CD4-positive, alpha-beta T cell treated with Interferon alpha-2 for 1 hour (primary cell): ENCODE measurements at places on chromosomes 16 and 17.

- DNase-seq, result peak; percentile 10
These were observed 339.8 kb upstream of the PSMD7 start for GRCh38 chr16:73956587-73957494.

GRCh38 chr17:78485290-78486168, 91.7 kb downstream of the DNAH17 start:
- DNase-seq, result no peak

DNA sequence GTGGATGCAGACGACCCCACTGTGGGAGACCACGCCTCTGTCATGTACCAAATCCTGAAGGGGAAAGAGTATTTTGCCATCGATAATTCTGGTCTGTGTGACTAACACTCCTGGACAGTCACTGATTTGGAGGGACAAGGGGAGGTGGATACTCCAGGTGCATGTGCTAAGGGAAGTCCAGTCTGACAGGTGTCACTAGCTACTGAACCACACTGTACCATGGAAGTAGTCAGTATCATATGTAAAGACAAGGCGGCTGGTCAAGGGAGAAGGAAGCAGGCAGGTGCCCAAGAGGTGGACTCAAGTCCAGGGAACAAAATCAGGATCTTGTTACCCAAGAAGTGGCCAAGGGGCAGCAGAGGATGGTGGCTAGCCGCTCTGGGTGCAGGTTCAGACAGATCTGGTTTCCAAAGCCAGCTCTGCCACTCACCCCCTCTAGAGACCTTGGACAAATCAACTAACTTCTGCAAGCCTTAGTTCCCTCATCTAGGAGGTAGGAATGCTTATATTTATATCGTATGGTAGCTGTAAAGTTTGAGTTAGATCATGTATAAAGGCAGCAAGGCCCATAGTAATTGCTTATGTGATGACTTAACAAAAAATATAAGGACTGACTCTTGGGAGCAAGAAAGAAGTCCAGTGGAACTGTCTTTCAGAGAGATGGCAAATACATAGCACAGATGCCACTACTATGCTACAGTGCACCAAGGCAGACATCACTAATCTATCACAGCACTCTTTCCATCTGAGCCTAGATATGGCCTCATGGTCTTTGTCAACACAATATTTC, 22.1 kb downstream of the CDH5 start:
- DNase-seq, result no peak

GRCh38 chr16:14097182-14097959, 26.3 kb downstream of the MRTFB start:
- no peak for DNase-seq

DNA sequence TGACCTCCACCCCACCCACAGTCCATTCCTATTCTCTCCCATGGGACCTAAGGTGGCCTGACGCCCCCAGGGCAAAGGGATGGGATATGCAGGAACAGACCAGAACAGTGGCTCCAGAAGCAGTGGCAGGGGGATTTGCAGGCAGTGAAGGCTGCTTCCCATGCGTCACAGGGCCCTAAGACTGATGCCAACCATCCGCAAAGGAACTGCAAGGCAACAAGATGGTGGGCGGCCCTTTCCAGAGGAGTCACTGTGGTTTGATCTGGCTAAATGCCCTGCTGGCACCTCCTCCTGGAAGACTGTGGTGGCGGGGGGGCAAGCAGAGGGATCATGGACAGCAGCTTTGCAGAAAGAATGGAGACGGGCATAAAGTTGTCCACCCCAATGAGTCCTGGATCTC, 4.4 kb upstream of the SLC39A11 start:
- DNase-seq, result no peak

- DNase-seq, result no peak
These were observed 479.0 kb downstream of the XYLT1 start for GRCh38 chr16:16991711-16992110.

- no peak for DNase-seq
These were observed 86.3 kb downstream of the SPECC1 start for GRCh38 chr17:20095336-20096080.

GRCh38 chr17:82931699-82932517, 92.1 kb upstream of the ZNF750 start:
- DNase-seq, result no peak

GRCh38 chr17:6505425-6506142, 50.8 kb downstream of the PITPNM3 start:
- DNase-seq, result no peak

DNA sequence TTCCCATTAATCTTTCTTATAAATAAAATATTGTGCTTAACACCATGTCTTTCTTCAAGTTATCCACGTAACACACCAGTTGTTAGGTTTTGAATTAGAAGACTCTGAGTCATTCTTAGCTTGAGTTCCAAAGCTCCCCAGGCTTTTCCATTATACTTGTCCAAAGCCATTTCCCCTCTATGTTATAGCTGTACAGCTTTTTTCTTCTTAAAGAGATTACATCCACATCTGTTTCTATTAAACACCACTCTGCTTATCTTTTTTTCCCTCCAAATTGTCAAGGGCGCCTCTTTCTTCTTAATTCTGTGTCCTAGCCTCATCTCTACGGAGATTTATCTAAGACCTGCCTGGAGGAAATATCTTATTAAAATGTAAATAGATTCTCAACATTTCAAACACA, 139.4 kb upstream of the CPHXL start:
- no peak for DNase-seq

- no peak for DNase-seq
These were observed 36.8 kb upstream of the DYNLL2 start for GRCh38 chr17:58046239-58047094.

GRCh38 chr16:85327731-85328675, 215.7 kb upstream of the CIBAR2 start:
- DNase-seq, result no peak

GRCh38 chr16:19348578-19349315, 63.2 kb downstream of the CLEC19A start:
- DNase-seq, result no peak

GRCh38 chr17:36845916-36846315, 91.4 kb upstream of the LHX1 start:
- DNase-seq, result no peak

GRCh38 chr17:79577485-79578187, 33.2 kb downstream of the RBFOX3 start:
- no peak for DNase-seq

DNA sequence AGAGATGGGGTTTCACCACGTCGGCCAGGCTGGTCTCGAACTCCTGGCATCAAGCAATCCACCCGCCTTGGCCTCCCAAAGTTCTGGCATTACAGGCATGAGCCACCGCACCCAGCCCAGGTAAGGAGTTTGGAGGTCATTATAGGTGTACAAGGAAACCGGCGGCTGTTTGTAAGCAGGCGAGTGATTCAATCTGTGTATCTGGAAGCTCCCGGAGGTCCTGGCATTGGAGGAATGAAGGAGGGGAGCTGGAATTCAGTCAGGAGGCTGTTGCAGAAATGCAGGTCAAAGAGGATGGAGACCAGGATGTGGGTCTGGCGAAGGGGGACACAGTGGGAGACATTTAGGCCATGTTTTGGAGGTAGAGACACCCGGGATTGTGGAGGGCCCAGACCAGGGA, 18.8 kb downstream of the CDC42EP4 start:
- no peak for DNase-seq

DNA sequence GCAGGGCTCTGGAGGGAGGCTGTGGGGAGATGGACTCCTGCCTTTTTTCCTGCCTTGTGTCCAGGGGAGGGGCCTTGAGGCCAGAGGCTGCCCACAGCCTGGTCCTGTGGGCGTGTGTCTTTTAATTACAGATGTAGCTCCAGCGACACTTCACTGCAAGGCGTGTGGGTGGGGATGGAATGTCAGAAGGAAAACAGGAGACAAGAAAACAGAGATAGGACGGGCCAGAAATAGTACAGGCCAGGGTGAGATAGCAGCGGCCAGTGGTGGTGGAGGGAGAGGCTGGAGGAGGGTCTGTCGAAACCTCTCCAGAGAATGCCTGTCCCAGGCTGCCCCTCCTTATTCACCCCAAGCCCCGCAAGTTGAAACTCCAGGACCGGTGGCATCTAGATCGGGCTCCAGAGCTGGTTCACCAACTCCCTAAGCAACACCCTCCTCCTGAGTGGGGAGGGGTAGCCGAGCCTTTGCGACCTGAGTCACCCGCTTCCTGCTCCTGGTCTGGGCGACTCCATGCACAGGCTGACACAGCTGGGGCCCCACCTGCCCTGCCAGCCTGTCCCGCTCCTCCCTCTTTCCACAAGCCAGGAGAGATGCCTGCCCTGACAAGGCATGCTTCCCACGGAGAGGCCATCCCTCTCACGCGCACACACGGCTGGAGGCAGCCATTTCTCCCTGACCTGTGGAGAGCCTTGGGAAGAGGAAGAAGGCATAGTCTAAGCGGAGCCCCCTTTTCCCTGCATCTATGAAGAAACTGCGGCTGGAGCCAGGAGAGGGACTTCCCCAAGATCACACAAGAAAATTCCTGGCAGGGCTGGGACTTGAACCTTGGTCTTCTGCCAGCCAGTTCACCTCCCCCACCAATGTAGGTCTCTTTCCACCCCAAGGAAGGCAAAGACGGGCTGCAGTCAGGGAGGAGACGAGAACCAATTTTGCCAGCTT, 6.6 kb upstream of the JUP start:
- DNase-seq, result no peak

DNA sequence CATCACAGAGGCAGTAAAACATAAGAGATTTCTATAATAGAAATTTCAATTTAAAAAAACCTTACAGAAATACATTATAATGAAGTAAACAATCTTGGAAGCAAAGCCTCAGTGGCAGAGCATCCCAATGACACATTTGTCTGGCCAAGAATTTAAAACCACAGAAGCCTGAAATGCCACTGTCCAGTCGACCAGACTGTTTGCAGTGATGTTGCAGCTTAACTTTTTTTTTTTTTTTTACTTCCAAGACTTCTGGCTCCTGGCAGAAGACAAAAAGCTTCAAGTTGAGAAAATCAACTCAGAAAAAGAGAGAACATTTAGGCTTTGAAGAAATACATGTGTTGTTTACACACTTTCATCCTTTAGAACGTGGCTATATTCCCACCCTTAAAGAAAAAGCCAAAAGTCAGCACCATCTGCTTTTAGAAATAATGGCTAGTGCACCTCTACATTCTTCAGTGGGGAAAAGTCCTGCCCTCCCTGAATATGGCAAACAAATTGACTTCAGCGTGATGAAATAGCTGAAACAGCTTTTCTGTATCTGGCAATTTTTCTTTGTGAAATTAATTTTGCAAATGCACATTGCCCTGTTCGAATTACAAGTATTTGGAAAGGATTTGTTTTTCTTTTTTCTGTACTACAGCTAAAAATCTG, 205.5 kb upstream of the MON1B start:
- DNase-seq, result no peak

DNA sequence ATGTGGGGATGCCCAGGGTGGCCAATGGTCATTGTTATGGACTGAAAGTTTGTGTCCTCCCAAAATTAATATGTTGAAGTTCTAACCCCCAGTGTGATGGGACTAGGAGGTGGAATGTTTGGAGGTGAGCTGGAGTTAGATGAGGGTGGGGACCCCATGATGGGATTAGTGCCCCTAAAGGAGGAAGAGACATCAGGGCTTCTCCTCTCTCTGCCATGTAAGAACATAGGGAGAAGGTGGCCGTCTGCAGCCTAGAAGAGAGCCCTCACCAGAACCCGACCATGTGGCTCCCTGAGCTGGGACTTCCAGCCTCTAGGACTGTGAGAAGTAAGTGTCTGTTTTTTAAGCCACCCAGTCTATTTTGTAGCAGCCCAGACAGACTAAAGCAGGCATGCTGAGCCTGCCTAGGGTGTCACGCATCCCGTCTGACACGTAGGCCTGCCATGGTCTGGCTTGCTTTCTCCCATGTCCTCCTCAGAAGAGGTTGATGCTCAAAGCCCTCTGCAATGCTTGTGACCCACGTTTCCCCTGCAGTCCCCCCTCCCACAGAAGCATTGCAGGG, 4.0 kb upstream of the PRPSAP1 start:
- no peak for DNase-seq

- DNase-seq, result no peak
These were observed 77.1 kb upstream of the GSE1 start for GRCh38 chr16:85536073-85536410.

GRCh38 chr16:27849621-27850020, 213.9 kb downstream of the GSG1L start:
- no peak for DNase-seq

GRCh38 chr16:65136681-65137080, 14.8 kb upstream of the CDH11 start:
- no peak for DNase-seq

- DNase-seq, result no peak
These were observed 101.5 kb downstream of the MGAT5B start for GRCh38 chr17:76969598-76970172.

DNA sequence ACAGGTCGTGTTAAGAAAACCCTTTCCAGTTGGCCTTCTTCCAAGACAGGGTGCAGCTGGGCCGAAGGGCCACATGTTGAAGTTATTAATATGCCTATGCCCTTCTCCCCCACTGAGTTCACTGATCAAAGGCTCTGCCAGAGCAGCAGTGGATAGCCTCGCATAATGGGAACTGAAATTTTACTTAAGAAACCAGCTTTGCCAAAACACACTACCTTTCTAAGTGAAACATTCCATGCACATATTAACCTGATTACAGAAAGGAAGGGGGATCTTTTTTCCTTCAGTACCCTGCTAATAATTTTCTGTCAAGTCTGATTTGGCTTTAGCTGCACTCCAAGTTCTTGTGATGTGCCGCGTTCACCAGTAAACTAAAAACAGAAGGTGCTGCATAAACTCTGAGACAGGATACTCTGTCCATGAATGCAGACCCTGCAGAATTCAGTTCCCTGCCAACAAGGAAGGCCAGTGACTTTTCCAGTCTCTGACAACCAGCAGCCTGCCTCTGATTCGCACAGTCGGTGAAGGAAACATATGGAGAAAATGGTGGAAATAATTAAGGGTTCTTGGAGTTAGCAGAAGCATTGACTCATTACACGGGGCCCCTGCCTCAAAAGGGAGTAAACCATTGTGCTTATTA, 283.8 kb downstream of the ZFHX3 start:
- no peak for DNase-seq

GRCh38 chr16:12168074-12169000, 191.8 kb downstream of the SNX29 start:
- DNase-seq, result no peak

DNA sequence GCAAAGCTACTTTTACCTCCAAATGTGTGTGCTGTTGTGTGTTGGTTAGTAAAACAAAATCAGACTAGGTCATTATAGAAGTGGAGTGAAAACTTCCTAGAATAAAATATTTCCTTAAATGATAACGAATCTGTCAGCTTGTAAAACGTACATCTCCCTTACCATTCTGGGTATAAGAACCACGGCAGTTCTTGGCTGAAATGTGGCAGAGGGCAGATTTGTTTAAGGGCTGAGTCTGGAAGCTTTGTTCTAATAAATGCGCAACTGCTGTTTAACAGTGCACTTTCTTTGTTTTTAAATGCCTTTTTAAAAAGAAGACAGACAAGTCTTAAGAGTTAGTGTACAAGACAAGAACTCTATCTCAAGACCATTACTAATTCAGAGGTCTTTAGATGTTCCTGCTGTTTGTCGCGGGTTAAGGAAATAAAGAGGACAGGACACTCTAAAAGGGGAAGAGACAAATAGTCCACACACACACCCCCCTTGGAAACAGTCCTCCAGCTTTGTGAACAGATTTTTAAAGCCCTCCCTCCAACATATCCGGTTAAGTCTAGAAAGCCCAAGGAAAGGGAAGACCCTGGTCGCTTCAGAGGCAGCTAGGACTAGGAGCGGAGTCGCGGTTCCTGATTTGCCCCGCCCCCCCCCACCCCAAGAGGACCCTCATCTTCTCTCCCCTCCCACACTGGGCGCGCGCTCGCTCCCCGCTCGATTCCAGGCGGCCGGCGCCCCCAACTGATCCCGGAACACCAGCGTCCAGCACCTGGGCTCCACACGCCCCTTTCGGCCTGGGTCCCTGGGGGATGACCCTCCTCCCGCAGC, 658 bp downstream of the SYNRG start:
- DNase-seq, result no peak

GRCh38 chr17:77697480-77698400, 260.8 kb upstream of the TNRC6C start:
- DNase-seq, result no peak
